Urinary bladder (tissue), 4 donors: ENCODE measurements at places on chromosomes 16 and 17. TPM values are rescaled to one million over a fixed set of nuclear protein-coding genes. Genes with fewer than 3 reads are reported as not detected.

The DNAAF1 gene
- 0.85 TPM for polyA plus RNA-seq

The SECTM1 gene
- 19.2 TPM for polyA plus RNA-seq

The QRICH2 gene
- polyA plus RNA-seq, result 2.4 TPM

The BCL6B gene
- polyA plus RNA-seq, result 9.9 TPM

The TAC4 gene
- polyA plus RNA-seq, result not detected

The CA7 gene
- not detected for polyA plus RNA-seq

The DNAI2 gene
- polyA plus RNA-seq, result 0.05 TPM

GRCh38 chr16:53986793-53987192 lies 282.8 kb downstream of the FTO start:
- no peak for DNase-seq

DNA sequence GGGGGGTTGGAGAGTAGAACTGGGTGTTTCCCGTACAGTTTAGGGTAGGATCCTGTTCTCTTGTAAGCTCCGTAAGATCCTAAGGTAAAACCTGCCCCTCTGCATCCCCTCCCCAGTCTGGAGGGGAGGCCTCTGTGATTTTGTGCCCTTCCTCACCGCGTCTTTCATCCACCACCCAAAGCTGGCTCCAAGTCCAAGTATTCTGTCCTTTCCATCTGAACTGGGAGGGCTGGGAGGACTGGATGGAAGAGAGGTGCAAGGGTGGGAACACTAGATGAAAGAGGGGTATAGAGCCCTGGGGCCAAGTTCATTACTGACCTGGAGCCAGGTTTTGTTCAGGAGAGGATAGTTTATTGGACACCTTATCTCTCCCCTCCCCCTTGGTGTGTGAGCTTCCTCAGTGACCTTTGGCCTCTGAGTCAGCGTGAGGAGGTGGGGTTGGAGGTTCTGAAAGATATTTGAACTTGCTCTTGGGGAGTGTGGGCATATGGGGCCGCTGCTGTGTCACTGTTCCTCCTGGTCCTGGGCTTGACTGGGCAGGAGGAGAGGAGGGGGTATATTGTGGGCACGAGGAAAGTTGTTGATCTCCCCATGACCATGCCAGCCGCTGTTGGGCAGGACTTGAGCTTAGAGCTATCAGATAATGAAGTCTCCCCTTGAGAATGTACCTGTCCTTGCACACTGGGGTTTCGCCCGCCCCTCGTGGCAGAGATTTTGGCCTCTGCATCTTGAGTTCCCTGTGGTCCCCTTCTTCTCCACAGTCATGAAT lies 1.6 kb downstream of the LASP1 start:
- no peak for DNase-seq

DNA sequence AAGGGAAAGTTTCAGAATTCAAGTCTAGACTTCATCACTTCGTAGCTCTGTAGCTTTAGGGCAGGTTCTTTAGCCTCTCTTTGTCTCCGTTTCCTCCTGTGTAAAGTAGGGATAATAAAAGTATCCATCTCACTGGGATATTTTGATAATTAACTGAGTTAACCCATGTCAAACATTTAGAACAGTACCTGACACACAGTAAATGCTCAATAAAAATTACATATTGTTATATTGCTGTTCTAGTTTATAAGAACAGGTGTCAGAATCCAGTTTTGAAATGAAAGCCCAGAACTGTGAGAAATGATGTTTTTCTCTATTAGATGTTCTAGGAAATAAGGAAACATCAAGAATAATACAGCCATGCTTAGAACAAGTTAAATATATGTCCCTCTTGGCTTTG lies 4.3 kb downstream of the MOSMO start:
- DNase-seq, result no peak

GRCh38 chr17:51814521-51814920 lies 344.0 kb downstream of the CA10 start:
- DNase-seq, result no peak

DNA sequence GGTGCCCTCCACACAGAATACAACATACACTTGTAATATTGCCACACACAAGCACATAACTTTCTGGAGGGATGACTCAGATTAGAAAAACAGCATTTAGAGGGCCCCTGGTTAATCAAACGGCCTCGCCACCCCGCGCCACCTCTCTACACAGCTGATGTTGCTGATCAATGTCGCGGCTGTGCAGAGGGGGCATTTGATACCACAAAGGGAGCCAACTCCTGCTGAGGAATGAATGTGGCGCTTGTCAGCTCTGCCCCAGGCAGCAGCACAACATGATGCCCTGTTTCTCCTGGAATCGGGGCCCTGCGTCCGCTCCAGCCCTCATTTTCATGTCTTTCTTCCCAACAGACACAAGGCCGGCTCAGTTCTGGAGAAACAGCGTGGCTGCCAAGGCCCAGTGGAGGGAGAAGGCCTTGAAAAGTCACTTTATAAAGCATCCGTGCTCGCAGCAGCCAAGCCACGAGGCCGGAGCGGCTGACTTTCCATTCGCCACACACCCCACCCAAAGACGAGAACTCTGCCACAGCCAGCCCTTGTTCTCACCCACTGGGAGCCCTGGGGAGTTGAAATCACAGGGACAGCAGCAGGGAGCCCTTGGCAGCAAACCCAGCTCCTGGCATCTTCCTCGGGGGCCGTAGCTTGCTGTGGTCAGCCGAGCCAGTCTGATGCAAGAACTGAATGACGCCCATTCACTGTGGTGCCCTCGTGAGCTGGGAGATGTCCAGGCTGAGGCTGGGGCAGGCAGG lies 65.6 kb downstream of the XYLT1 start:
- DNase-seq, result no peak

DNA sequence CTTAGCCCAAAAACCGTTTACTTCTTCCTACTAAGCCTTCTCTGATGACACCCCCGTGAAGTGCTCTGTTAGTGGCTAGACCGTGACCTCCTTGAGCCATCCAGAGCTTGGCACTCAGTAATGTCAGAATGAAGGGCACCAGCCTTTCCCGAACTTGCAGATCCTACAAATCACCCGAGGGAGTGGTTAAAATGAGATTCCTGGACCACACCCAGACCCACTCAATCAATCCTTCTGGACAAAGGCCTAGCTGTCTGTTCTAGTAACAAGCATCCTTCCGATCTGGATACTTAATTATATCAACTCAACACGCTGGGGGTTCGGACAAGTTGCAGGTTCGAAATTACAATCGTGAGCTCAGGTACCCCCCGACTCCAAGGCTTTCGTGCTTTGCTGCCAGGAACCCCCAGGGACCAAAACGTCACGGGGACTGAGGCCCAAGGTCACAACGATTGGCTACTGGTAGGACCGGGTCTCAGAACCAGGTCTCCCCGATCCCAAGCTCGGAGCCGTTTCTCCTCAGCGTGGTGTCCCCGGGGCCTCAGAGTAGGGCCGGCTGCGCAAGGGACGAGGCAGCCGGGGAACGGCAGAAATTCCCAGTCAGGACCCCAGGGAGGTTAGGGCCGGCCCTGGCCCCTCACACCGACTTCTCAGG lies 527 bp downstream of the CIAPIN1 start:
- DNase-seq, result no peak

GRCh38 chr16:12496186-12496585 lies 307.5 kb downstream of the CPPED1 start:
- no peak for DNase-seq

DNA sequence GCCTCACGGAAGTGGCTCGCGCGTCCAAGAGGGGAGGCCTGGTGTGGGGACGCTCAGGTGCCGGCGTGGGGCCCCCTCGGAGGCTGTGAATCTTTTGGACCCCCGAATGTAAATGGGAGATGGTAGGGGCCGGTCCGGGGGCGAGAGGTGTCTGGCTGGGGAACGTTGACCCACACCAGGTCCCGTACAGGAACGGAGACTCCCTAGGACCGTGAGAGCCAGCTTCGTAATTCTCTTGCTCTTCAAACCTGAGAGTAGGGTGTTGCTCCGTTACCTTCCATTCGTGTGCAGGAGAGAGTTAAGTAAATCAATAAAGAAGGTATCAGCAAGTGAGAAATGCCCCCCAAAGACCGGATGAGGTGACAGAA lies 481 bp downstream of the LYRM1 start:
- no peak for DNase-seq

DNA sequence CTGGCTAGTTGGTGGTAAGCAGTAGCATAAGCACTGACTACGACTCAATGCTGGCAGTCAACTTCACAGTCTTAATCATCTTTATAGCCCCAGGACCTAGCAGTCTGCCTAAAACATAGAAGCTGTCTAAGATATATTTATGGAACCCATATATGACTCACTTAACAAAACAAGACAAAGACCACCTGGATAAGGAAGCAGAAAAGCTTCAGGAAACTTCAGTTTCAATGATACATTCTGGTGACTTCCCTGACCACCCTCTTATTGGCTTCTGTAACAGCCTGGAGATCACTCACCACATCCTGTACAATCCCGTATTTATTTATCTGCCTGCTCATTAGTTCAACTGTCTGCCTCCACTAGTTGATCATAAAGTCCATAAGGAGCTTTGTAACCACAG lies 95.5 kb downstream of the PMP22 start:
- no peak for DNase-seq

GRCh38 chr17:75876190-75876937 lies 2.0 kb downstream of the TRIM47 start:
- DNase-seq, result no peak

- DNase-seq, result no peak
Measured at GRCh38 chr17:73815474-73815873, 171.2 kb upstream of the SDK2 start.

- no peak for DNase-seq
Measured at GRCh38 chr17:81097943-81098308, 63.0 kb downstream of the BAIAP2 start.

- DNase-seq, result no peak
Measured at GRCh38 chr16:11379420-11379819, 34.2 kb downstream of the RMI2 start.

GRCh38 chr16:16151315-16151714 lies 72.0 kb downstream of the ABCC6 start:
- DNase-seq, result no peak

DNA sequence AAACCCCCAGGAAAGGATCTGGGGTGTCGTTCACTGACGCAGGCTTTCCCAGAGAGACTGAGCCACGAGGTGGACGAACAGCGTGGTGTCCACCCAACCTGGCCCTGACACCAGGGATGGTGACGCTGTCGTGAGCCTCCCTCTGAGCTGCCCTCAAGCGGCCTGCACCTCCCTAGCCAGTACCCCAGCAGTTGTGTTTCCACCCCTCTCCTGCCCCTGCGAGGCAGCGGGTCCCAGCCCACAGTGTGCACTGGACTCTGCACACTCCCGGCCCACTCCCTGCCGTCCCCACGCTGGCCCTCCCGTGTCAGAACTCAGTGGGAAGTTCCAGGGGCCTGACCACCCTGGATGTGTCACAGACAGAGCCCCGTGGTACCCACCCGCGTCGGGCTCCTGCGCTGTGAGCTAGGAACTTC lies 39.8 kb downstream of the CBFA2T3 start:
- DNase-seq, result no peak
